ENCODE measurements at places on chromosomes 5 and 9. TPM values are rescaled to one million over a fixed set of nuclear protein-coding genes. Genes with fewer than 3 reads are reported as not detected.

- DNase-seq: no peak
Measured at GRCh38 chr5:78821536-78822021, 163.5 kb downstream of the ARSB start.

- DNase-seq: no peak
Measured at GRCh38 chr9:110168486-110168885, 39.5 kb downstream of the C9orf152 start.

DNA sequence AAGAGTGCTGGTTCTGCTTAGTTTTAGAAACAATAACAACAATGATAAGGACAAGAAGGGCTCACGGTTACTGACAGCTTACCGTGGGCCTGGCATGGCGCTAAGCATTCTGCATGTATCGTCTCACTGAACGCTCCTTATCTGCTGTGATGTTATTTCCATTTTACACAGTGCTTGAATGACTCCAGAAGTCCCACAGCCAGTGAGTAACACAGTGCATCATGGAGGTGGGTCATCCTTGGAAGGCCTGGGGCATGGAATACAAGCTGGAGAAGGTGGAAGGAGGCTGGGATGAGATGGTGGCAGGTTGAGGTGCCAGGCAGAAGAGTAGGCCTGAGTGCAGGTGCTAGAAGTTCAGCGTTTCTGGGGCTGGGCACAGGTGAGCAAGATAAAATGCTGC lies 36.5 kb upstream of the FAT2 start:
- no peak for DNase-seq

PCDHA4 gene
- total RNA-seq: 0.14 TPM

LURAP1L gene
- 3.3 TPM for total RNA-seq

Data from endothelial cell of umbilical vein (primary cell).